Activated T-cell treated with anti-CD3 and anti-CD28 coated beads for 1 hour (primary cell): ENCODE measurements at places on chromosomes 1 and 21.
A peak's percentile ranks its signal among the peaks of the same experiment; 100 is the strongest.

DNA sequence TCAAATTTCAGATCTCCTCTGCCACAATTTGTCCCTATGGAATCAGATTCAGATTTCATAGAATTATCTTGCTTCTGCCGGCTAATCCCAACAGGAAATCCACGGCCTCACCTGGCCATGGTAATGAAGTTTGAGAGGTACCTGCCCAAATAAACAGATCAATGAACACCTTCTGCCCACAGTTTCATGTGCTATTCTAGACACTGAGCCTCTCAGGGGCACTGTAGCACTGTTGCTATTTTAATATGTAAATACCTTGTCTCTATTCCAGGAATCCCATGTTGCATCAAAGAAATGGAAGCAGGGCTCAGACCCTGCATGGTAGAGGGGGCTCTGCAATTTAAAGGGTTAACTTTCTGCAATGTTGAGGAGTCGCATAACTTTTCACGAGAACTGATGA lies 593.1 kb downstream of the PTBP2 start:
- no peak for DNase-seq

- no peak for DNase-seq
Measured at GRCh38 chr1:219294251-219294650, 120.6 kb downstream of the LYPLAL1 start.

DNA sequence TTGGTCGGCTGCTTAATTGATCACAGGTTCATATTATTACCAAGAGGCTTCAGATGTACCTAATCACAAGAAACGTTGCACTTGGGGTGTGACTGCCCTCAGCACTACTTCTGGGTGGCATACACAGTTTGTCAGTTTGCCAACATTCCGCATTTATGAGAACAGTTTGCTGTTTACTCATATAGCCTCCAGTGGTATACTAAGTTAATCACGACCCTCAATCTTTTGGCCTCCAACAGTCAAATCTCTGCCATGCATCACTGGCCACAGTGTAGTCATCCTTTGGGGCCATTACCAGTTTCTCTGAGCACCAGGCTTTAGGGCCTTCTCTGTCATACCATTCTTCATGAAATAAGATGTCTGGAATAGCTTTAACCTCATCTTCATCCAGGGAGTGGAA lies 62.8 kb upstream of the BCL9 start:
- DNase-seq: no peak

- DNase-seq: no peak
Measured at GRCh38 chr1:43526002-43526401, 4.7 kb upstream of the PTPRF start.

GRCh38 chr1:60169206-60169605 lies 95.6 kb upstream of the C1orf87 start:
- DNase-seq: no peak

DNA sequence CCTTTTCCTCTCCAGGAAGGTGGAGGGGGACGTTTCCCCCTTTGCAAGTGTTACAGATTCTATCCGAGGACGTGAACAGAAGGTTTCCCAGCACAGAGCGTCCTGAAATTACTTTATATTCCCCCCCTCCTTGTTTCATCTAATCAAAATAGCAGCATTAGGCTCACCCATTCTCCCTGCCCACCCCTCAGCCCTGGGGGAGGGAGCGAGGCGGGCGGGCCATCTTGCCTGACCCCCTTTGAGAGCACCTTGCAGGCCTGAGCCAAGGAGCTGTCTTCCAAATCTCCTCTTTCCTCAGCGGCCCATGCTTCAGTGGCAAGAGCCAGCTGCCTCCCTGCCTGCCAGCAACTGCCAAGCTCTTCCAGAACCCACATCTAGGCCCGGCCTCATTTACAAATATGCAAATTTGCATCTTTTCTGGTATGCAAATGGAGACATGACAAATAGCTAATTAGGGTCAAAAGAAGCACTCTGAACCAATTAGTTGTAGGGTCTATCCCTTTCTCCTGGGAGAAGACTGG lies 69.1 kb upstream of the POU3F1 start:
- no peak for DNase-seq

GRCh38 chr1:116559304-116559761 lies 11.5 kb downstream of the CD58 start:
- no peak for DNase-seq

DNA sequence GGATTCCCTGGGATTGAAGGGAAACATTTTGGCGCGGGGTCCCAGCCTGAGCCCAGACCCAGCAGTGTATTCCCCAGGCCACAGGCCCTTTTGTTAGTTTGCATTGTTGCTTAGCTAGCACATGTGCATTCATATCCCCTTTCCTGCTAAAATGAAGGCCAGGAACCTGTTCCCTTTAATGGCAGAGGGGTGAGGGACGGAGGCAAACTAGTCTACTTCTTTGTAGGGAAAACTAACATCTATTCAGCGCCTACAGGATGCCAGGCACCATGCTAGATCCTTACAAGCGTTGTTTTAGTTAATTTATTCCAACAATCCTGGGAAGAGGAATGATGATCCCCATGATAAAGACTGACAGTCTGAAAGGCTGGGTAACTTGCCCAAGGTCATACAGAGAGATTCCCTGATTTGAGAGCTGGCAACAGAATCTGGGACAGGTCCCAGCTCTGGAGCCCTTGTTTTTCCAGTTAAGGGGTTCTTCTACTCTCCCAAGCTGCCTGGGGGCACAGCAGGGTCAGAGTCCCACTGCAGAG lies 595 bp upstream of the E2F2 start:
- DNase-seq: no peak

- DNase-seq: no peak
Measured at GRCh38 chr1:66460776-66461175, 73.2 kb upstream of the SGIP1 start.

GRCh38 chr1:212485571-212485912 lies 52.8 kb downstream of the NENF start:
- no peak for DNase-seq

- DNase-seq: no peak
Measured at GRCh38 chr21:42962380-42963007, 11.9 kb upstream of the PKNOX1 start.

GRCh38 chr1:164774819-164775654 lies 216.1 kb downstream of the PBX1 start:
- DNase-seq: no peak

GRCh38 chr1:235450433-235450832 lies 53.8 kb downstream of the B3GALNT2 start:
- DNase-seq: no peak

- no peak for DNase-seq
Measured at GRCh38 chr1:28893403-28894102, 20.8 kb upstream of the EPB41 start.

- DNase-seq: no peak
Measured at GRCh38 chr1:191151321-191151807, 673.7 kb upstream of the BRINP3 start.

DNA sequence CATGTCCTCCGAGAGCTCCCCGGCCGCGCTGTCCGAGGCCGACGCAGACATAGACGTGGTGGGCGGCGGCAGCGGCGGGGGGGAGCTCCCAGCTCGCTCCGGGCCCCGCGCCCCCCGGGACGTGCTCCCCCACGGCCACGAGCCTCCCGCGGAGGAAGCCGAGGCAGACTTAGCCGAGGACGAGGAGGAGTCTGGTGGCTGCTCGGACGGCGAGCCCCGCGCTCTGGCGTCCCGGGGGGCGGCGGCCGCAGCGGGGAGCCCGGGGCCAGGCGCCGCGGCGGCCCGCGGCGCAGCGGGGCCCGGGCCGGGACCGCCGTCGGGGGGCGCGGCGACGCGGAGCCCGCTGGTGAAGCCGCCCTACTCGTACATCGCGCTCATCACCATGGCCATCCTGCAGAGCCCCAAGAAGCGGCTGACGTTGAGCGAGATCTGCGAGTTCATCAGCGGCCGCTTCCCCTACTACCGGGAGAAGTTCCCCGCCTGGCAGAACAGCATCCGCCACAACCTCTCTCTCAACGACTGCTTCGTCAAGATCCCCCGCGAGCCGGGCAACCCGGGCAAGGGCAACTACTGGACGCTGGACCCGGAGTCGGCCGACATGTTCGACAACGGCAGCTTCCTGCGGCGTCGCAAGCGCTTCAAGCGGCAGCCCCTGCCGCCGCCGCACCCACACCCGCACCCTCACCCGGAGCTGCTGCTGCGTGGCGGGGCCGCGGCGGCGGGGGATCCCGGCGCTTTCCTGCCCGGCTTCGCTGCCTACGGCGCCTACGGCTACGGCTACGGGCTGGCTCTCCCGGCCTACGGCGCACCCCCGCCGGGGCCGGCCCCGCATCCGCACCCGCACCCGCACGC lies 547 bp downstream of the FOXD2 start:
- DNase-seq: peak; percentile 24

DNA sequence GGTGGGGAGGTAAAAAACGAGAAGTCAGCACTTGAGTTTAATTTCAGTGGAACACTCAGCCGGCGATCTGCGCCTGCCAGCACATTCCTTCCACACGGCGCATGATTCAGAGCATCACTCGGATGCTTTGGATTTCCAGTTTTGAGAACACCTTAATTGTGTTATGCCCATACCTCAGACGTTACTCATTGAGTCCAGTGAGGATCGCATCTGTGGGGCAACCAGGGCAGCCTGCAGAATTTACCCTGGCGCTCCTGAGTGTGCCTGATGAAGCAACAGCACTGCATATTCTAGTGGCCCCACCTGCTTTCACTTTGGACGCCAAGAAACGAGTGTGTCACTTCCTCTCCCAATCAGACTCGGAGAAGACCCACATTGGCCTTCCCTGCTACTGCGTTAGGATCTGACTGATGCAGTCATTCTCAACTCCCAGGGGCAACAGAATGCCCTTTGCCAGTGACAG lies 19.9 kb downstream of the FAM89A start:
- DNase-seq: no peak

GRCh38 chr1:116725798-116726197 lies 28.4 kb upstream of the CD2 start:
- no peak for DNase-seq

- no peak for DNase-seq
Measured at GRCh38 chr1:26234644-26235370, 807 bp downstream of the CEP85 start.

DNA sequence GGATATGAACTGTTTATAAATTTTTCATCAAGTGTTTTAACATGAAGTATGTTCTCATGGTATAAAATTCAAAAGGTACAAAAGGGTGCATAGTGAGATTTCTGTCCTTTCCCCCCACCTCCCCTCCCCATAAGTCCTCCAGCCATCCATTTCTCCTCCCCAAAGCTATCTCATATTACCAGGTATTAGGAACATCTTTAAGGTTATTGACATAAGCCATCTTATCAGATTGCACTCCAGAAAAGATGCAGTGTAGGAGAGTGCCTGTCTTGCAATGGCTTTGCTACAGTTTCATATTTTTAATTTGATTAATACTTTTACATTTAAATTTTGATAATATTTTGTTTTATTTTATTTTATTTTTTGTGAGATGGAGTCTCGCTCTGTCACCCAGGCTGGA lies 13.5 kb upstream of the HPCAL4 start:
- no peak for DNase-seq

DNA sequence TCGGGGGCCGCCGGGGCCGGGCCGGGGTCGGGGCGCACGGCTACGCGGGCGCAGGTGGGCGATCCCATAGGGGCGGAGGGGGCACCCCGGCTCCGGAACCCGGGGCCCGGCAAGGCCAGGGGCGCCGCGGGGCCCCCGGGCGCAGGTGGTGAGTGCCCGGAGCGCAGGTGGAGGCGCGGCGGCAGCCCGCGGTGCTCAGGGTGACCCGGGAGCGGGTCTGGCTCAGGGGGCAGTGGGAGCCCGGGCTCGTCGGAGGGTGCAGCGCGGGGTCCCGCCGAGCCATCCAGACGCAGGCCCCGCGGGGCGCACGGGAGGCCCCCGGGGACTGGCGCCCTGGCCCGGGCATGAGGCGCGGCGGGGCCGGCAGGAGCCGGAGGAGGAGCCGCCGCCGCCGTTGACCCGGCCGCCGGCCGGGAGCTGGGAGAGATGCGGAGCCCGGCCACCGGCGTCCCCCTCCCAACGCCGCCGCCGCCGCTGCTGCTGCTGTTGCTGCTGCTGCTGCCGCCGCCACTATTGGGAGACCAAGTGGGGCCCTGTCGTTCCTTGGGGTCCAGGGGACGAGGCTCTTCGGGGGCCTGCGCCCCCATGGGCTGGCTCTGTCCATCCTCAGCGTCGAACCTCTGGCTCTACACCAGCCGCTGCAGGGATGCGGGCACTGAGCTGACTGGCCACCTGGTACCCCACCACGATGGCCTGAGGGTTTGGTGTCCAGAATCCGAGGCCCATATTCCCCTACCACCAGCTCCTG lies 489 bp downstream of the CELSR2 start:
- DNase-seq: no peak
